T-cell (primary cell): ENCODE measurements at places on chromosomes 12 and 14. TPM values are rescaled to one million over a fixed set of nuclear protein-coding genes. Genes with fewer than 3 reads are reported as not detected.

DNA sequence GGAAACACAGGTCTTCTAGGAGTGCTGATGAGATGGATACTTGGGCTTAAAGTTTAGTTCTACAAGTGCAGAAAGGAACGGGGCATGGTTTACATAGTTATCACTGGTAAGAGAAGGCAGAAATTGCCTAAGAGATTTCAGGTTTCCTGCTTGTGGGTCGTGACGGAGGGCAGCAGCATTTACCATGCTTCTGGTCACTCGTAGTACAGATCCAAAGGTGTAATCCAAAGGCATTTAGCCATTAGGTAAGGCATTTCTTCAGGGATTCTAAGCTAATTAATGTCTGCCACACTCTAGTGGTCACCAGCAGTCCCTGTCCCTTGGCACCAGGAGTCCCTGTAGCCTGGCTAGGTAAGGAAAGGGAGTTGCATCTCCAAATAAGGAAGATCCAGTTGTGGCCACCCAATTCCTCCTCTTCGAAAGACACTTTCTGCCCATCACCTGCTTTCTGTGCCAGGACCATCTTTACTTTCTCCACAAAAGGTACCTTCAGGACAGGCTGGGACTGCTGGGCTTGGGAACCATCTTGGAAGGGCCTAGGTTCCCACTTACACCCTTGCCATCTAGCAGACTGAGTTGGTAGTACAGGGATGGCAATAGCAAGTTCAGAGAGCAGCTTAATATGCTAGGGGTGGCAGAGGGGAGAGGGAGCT, 1.5 kb downstream of the GSTZ1 start:
- no peak for DNase-seq

- no peak for DNase-seq
Measured at GRCh38 chr14:94767321-94767878, 2.5 kb downstream of the GSC start.

- no peak for DNase-seq
Measured at GRCh38 chr12:27822076-27822712, 42.2 kb upstream of the MANSC4 start.

DNA sequence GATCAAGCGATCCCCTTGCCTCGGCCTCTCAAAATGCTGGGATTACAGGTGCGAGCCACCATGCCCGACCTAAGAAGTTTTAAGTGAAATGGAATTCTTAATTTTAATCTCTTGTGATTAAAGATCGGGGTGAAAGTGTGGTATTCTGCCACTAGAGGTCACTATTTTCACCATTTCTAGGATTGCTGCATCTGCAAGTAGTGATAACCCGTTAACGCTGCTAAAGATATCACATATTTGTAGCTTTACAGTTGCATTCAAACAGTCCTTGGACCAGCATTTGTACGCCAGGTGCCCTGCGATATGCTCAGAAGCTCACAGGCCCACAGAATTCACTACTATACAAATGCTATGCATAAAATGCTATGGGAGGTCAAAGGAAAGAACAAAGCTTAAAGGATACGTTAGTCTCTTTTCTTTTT, 19.3 kb downstream of the CCDC62 start:
- no peak for DNase-seq

Gene DEGS2
- total RNA-seq, result 0.79 TPM

GRCh38 chr14:93464271-93464670, 33.5 kb downstream of the UNC79 start:
- no peak for DNase-seq

DNA sequence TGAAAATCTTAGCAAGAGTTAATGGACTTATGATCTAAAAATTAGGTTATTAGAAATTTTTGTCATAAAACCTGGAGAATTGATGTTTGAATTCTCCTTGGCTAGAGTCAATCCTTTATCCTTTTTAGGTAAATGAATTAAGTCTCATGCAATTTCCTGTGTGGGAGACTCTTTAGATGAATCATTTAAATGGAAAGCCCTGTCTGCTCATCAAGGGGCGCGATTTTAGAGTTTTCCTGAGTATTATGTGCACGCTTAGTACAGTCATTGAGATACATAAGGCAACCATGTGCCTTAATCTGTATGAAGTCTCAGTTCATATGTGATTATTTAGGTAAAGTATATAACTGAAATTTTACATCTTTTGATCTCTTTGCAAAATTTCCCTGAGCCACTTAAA, 974.7 kb downstream of the NRXN3 start:
- DNase-seq, result no peak

DNA sequence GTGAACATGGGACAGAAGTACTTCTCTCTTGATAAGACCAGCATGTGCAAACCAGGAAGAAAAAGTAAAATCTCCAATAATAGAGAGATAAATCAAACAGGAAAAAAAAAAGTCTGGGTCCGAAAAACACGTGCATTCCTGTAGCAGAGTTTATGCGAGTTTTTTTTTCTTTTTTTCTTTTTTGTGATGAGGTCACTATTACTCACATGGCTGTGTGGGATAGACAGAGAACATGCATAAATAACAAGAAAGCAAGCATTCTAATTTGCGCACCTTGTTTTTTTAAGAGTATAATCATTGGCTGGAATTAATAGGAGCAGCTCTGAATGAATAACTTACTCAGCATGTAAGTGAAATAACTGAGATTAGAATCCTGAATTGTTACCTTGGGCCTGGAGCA, 91.9 kb upstream of the CPM start:
- DNase-seq, result no peak

- no peak for DNase-seq
Measured at GRCh38 chr14:28758253-28758884, 8.2 kb upstream of the FOXG1 start.

DNA sequence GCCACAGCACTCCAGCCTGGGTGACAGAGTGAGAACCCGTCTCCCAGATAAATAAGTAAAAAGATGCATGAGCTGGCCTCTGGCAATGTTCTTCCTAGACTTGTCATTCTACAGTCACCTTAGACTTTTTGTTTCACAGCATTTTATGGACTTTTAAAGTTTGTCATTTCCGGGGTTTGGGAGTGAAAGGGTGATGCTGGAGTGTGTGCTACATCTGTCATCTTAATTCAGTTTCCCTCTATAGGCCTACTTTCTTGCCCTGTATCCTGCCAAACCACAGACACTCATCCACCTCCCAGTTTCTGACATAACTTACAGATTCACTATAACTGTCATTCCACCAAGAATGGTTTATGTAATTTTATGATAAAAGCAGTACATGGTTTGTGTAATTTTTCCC, 166.7 kb upstream of the PARP11 start:
- no peak for DNase-seq

GRCh38 chr12:26546535-26547314, 286.3 kb downstream of the ITPR2 start:
- DNase-seq, result no peak

Gene BDKRB1
- not detected for total RNA-seq

Gene TMCC3
- total RNA-seq, result 0.95 TPM

Gene NEUROD4
- total RNA-seq, result not detected

DNA sequence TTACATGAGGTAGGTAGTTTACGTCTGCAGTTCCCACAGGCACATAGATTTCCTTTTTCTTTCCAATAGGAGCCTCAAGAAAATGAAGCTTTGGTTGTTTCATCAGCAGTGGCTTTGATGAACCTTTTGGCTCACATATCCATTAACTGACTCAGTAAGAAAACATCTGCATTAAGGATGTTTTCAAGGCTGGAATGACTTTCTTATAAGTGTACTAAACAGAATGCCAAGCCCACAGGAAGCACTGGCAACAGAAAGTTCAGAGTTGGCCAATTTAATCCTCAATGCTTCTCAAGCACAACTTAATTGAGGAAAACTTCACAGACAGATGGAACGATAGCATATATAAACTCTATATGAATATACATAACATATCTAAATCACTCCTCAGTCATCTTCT, 63.5 kb downstream of the ST8SIA1 start:
- DNase-seq, result no peak

DNA sequence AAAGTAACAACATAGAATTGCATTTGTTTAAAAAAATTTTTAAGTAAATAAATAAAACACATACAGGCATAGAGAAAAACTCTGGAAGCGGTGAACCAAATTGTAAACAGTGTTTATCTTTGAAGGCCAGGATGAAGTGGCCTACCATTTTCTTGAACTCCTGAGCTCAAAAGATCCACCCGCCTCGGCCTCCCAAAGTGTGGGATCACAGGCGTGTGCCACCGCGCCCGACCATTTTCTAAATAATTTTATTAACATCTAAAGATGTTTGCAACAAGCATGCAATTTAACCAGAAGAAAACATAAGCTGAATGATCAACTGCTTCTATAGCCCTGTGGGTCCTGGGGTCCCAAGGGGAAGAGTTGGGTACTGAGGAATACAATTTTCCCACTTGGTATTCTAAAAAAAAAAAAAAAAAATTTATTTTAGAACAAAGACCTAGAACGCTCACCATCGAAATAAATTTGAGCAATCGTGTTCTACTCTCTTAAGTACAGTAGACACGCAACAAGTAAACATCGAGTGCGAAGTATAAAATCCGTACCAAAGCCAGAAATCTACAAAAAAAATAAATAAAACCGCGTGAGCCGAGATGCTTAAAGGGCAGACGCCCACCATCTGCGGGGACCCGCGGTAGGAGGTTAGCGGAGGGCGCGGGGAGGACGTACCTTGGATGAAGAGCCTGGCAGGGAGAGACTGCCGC, 484 bp downstream of the MIS18BP1 start:
- no peak for DNase-seq

GRCh38 chr14:20668969-20669368, 15.4 kb upstream of the RNASE4 start:
- no peak for DNase-seq

- DNase-seq, result no peak
Measured at GRCh38 chr14:43755707-43756106, 751.4 kb downstream of the FSCB start.

DNA sequence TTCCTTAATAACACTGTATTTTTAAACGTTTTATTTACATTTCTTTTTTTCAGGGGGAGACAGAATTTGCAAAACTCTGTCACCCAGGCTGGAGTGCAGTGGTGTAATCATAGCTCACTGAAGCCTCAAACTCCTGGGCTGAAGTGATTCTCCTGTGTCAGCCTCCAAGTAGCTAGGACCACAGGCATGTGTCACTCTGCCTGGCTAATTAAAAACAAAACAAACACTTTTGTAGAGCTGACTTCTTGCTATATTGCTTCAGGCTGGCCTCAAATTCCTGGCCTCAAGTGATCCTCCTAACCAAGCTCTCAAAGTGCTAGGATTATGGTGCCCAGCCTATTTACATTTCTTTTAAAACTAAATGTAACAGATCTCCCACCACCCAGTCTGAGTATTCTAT, 12.7 kb downstream of the CPSF6 start:
- no peak for DNase-seq

DNA sequence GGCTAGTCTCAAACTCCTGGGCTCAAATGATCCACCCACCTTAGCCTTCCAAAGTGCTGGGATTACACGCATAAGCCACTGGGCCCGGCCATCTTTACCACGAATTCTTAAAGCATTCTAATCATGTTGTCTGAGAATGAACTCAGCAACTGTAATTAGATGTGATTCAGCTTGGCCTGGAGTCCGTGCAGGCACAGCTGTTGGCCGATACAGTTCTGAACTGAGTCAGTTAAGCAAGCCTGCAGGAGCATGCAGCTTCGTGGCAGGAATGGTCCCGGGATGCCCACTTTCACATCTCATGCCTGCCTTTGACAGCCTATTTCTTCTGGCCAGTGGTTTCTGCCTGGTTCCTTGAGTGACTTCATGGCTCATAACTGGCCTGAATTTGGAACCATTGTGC, 194.1 kb downstream of the ANO6 start:
- DNase-seq, result no peak

DNA sequence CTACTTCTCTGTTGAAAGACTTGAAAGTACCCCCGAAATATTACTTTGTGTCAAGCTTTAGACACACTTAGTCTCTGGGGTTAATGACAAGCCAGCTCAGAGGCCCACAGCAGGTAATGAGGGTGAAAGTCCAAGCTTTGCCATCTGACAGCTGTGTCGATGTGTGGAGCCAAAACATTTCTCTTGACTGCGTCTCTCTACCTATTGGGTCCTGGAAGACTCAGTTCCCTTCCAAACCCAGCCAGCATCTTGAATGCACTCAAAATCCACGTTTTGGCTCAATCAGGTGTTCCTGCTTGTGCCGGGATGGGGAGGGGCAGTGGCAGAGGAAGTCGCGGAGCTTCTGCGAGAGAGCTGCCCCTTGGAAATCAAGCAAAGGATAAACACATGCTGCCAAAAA, 3.2 kb downstream of the PLXNC1 start:
- DNase-seq, result no peak

GRCh38 chr12:118274066-118274465, 98.6 kb downstream of the TAOK3 start:
- no peak for DNase-seq

DNA sequence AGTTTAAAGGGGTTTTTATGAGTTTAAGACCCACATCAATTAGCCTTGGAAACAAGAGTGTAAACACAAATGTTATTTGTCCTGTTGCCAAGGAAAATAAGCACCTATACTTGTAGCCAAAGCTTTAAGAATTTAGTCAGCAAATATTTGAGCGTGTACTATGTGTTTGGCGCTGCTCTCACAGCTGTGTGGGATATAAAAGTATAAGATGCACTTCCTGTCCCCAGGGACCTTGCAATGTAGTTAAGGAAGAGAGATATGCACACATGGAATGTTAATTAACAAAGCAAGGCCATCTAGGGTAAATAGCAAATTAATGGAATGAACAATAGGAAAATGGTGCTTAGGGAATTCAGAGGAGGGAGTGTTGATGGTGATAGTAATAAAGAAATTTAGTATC, 134.9 kb upstream of the SRRM4 start:
- no peak for DNase-seq

DNA sequence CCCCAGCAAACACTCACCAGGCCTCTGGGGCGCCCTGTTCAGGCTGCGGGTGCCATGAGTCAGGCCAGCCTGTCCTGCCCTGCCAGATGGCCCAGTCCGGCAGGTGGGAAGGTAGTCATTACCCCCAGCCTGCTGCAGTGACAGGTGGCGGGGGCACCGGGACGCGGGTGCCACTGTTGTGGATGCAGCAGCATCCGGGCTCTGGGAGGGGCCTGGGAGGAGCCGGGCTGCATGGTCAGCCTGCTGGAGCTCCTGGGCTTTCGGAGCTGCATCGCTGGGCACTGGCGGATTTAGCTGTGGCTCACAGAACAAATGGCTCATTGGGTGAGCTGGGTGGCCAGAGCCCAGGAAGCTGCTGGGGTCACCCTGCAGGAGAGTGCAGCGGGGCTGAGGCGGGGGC, 13.5 kb downstream of the CEP170B start:
- DNase-seq, result no peak

DNA sequence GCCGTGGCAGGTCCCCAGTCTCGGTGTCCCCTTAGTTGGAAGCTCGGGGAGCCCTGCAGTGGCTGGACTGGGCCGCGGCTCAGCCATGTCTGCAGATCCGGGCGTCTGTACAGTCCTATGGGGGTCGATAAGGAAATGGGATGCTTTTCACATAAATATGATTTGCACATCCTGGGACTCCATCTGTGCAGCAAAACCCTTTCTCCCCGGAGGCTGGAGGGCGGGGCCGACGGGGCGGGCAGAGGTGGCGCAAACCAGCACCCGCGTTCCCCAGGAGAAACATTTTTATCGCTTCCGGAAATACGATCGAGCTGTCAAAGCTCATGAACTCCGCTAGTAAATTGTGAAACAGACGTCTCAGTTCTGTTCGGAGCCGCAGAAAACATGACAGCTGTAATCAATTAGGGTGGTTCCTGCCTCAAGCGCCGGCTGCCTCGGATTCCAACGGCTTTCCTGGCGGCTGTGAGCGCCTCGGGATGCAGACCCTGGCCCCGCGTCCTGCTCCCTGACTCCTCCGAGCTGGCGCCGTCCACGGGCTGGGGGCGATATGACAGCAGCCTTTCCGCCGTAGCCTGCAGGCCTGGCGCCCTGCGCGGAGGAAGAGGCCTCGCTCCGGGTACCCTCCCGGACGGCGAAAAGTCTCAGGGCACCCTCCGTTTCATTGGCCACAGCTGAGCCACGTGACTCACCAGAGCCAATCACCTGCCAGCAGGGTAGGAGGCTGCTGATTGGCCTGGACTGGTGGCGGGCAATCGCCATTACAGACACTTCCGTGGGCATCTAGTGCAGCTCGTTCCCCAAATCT, 23.0 kb downstream of the DIO3 start:
- DNase-seq, result no peak
